Activated naive CD8-positive, alpha-beta T cell treated with anti-CD3 and anti-CD28 coated beads for 36 hours (primary cell): ENCODE measurements at places on chromosomes 2 and 18. TPM values are rescaled to one million over a fixed set of nuclear protein-coding genes. Genes with fewer than 3 reads are reported as not detected.

DNAH7 gene
- total RNA-seq: not detected

GRCh38 chr2:195164930-195165329, 492.1 kb upstream of the SLC39A10 start:
- DNase-seq: no peak

GRCh38 chr18:217532-218336, 50.1 kb downstream of the THOC1 start:
- no peak for DNase-seq

RBM43 gene
- total RNA-seq: 4.2 TPM

DNA sequence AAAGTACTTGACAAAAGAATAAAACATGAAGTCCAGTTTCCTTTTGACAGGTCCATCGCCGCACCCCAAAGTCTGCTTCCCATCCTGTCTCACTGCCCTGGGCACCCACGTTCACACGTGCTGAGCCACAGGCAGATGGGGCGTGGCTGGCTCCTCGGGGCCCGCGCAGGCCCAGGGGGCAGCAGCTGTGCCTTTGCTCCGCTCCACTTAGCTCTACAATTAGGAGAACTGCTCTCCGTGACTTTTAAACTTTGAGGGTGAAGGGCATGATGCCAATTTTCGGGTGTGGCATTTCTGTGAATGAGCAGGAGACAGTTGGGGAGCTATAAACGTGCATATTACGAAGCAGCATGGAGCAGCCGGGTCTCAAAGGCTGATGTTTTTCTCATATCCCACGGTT, 152.4 kb downstream of the TDRD15 start:
- DNase-seq: no peak

GRCh38 chr2:11133238-11133935, 21.9 kb upstream of the SLC66A3 start:
- no peak for DNase-seq

ATP8B1 gene
- 1.4 TPM for total RNA-seq

MAP3K19 gene
- not detected for total RNA-seq

- no peak for DNase-seq
These were observed 99.3 kb downstream of the KLHL29 start for GRCh38 chr2:23484275-23484674.

ARHGAP15 gene
- 47.0 TPM for total RNA-seq

CAVIN2 gene
- total RNA-seq: not detected

PLGLB1 gene
- total RNA-seq: 1.6 TPM
